Uterus (tissue), 4 donors: ENCODE measurements at places on chromosomes 7 and 10.

GRCh38 chr10:29353305-29353704 is 64.4 kb downstream of the LYZL1 start:
- no peak for DNase-seq

GRCh38 chr7:35581605-35582210 is 113.2 kb downstream of the HERPUD2 start:
- no peak for DNase-seq

- DNase-seq: no peak
Observed at GRCh38 chr7:105718511-105718925, 137.2 kb upstream of the EFCAB10 start.

DNA sequence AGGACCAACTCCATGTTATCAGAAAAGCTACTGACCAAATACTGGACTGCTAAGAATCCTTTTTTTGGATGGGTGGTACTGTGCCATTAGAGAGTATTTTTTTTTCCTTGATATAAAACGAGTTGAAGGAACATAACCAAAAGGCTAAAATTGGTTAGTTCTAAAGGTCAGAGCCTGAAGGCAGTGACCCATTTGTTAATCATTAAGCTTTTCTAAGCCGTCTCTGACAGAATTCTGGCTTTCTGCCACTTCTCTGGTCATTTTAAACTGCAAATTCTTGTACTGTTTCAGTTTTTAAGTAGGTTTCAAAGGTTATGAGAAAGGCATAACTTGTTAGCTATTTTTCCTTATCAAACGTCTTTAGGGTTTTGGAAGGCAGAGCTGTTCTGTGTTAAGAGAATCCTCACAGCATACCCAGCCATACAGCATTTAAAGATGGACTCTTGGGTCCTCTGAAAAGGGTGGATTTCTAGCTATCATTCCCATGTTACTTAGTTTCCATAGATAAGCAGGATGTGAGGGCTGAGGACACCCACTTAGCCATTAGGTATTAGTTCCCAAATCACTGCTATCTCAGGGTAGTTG is 196.8 kb downstream of the RNLS start:
- DNase-seq: no peak

DNA sequence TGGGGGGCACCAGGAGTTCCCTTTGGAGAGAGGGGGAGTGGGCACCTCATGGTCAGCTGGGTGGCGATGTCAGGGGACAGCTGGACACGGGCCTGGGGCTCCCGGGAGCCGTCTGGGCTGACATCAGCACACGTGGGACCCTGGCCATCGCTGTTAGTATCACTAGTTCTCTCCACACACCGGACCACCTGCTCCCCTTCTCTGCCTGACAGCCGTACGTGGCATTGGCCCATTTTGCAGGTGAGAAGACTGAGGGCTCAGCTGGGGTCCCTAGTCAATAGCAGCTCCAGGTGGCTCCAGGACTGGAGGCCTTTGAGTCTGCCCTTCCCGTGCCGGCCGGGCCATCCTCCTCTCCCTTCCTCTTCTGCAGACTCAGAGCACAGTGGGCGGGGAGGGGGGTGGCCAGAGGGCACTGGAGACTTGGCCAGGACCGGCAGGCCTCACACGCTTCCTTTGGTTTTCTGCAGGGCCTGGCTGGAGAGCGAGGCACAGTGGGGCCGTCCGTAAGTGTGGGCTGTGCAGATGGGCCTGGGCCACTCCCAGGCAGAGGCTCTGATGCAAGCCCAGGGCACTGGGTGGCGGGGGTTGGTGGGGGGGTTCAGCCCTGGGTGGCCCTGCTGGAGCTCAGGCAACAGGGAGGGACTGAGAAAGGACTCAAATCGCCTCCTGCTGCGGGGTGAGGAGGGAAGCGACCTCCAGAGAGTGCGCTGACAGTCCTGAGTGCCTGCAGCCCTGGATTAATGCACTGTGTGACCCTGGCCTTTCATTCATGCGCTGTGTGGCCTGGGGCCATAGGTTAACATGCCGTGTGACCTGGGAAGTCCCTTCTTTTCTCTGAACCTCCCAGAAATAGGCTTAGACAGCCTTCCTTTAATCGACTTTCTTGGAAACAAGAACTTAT is 78.2 kb downstream of the MYL10 start:
- DNase-seq: peak; percentile 7

DNA sequence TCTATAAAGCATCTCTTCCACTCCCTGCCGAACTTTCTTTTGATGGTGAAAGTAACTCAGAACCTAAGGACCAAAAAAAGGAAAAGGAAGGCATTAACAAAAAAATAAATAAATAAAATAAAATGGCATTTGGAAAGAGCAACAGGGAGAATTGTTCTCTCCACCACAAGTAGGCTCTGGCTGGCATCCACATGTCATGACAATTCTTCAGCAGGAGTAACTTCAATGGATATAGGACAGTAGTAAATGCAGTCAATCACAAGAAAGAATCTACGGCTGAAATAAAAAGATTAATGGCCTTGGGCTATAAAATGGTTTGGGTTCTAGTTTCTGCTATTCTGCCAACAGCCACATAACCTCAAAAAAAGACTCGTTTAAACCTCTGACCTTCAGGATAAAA is 23.9 kb downstream of the NCAPG2 start:
- DNase-seq: no peak

DNA sequence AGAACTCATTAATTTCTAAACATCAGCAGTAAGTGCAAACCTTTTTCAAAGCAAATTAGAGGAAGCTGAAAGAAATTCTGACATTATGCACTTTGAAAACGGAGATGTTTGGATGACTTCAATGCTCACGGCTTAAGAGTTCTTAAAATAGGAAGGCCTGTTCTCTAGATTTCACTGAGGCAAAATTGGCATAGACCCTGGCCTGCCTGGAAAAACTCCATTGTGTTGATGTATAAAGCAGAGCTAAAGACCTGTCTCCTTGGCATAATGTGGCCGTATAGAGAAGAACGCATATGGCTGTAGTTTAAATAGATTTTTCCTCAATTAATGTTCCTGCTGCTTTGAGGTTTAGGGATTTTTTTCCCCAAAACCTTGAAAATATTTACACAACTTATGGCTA is 24.5 kb upstream of the AGMO start:
- DNase-seq: no peak

DNA sequence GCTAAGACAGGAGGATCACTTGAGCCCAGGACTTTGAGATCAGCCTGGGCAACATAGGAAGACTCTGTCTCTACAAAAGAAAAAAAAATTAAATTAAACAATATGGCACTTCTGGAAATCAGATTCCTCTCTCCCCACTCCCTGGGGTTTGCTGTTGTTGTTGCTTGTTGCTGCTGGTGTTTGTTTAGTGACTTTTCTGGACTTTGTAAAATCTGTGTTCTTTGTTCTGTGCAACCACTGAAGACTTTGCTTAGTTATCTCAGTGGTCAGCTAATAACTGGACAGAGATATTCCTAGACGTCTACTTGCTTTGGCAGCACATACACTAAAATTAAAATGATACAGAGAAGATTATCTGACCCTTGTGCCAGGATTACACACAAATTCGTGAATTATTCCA is 10.3 kb upstream of the WIPI2 start:
- DNase-seq: no peak

GRCh38 chr7:88307412-88307811 is 718 bp upstream of the STEAP4 start:
- no peak for DNase-seq

GRCh38 chr7:32379510-32380112 is 110.6 kb downstream of the LSM5 start:
- DNase-seq: no peak

DNA sequence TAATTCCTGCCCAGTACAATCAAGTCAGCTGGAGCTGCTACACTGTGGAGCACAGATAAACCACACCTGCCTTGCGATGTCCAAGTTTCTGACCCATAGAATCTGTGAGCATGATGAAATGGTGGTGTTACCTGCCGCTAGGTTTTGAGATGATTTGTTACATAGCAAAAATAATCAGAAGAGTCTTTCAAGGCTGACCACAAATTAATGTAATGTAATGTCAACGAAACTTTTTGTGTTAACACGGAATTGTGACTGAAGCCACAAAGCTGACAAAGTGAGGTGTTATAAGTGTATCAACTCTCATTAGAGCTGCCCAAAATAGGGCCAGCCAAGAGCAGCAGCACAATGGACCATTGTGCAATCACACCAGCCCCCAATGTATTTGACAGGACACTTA is 75.7 kb downstream of the AHR start:
- DNase-seq: no peak
